Renal cortical epithelial cell (primary cell): ENCODE measurements at places on chromosomes 1 and 21. TPM values are rescaled to one million over a fixed set of nuclear protein-coding genes. Genes with fewer than 3 reads are reported as not detected.

- DNase-seq, result no peak
Observed at GRCh38 chr1:2561898-2562895, 6.0 kb downstream of the TNFRSF14 start.

DNA sequence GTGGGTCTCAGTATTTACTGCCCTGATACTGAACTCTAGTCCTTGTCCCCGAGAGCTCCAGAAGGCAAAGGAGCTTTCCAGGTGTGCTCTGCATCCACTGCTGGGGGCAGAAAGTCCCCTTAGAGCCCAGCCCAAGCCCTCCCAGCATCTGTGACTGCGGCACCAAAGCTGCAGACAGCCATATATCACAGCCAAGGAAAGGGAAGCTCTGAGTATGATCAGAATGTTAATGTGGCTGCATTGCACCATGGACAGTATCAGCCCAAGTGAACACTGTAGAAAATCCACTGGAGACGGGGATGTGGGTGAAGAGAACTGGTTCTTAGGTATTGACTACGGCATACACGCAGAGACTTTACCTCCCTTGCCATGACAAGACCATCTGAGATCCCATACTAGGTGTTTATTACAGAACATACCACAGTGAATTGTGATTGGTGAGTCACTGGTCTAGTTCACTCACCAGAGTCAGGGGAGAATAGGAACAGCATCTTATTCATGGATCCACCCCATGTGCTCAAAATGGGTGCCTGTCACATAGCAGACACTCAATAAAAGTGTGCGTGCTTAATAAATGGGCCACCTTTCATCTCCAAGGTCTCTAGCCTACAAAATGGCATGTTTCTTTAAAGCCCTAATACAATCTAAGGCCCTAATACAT is 170.3 kb downstream of the HHIPL2 start:
- DNase-seq, result no peak

GRCh38 chr1:43492826-43493225 is 37.9 kb upstream of the PTPRF start:
- DNase-seq, result no peak

The PTGFR gene
- total RNA-seq, result 4.9 and 35.2 TPM in 2 replicates
